Epithelial cell of proximal tubule (primary cell): ENCODE measurements at places on chromosomes 13 and 19. TPM values are rescaled to one million over a fixed set of nuclear protein-coding genes. Genes with fewer than 3 reads are reported as not detected.

DNA sequence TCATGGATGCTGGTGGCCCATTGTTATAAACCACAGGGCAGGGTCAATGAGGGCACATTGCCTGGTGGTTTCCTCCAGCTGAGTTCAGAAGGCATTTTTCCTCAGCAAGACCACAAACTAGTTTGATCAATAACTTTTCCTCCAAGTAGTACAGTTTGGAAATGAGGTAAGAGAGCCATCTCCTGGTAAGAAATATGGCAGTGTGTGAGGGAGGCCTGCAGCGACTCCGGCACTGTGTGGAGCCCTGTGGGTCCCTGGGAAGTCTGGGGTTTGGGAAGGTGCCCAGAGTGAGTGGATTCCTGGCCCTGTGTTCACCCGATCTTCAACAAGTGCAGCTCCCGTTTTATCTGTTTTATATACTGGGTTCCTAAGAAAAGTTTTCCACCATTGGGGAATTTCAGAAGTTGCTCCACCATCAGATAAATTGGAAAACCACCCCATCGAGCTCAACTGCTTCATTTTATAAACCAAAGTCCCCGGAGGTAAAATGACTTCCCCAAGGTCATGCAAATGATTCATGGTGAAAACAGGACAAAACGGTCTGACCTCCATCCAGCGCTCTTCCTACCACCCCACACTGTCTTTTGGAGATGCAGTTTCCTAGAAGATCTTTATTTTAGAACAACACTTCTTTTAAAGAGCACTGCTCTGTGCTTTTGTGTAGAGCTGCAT, 148.4 kb downstream of the KATNAL1 start:
- DNase-seq = peak; percentile 48

- DNase-seq = no peak
These were observed 71.3 kb downstream of the DPF1 start for GRCh38 chr19:38152461-38153379.

- no peak for DNase-seq
These were observed 430.2 kb downstream of the KCTD12 start for GRCh38 chr13:76455960-76456359.

DNA sequence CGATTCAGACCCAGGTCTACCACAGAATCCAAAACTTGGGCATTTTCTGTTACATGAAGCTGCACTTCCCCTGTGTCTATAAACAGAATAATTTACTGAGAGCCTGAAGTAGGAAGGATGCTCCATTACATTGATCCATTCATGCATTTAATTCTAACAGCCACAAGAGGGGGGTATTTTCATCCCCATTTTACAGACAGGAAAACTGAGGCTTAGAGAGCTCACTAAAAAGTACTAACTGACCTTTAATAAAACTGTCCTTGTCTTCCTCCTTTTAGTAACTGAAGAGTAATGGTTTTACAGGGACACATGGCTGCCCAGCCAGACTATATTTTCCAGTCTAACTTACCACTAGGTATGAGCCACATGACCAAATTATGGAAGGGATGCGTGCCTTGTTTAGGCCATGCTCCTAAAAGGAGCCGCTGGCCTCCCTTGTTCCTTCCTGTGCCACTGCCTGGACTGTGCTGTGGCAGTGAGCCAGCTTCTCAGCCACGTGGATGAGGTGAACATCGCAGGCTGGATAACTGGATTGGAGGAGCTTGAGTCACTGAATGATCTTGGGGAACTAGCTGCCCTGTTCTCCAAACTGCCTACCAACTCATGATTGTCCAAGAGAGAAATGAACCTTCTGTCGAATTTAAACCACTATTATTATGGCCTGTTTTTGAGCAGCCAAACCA, 108.3 kb downstream of the DOCK9 start:
- peak; percentile 20 for DNase-seq

DNA sequence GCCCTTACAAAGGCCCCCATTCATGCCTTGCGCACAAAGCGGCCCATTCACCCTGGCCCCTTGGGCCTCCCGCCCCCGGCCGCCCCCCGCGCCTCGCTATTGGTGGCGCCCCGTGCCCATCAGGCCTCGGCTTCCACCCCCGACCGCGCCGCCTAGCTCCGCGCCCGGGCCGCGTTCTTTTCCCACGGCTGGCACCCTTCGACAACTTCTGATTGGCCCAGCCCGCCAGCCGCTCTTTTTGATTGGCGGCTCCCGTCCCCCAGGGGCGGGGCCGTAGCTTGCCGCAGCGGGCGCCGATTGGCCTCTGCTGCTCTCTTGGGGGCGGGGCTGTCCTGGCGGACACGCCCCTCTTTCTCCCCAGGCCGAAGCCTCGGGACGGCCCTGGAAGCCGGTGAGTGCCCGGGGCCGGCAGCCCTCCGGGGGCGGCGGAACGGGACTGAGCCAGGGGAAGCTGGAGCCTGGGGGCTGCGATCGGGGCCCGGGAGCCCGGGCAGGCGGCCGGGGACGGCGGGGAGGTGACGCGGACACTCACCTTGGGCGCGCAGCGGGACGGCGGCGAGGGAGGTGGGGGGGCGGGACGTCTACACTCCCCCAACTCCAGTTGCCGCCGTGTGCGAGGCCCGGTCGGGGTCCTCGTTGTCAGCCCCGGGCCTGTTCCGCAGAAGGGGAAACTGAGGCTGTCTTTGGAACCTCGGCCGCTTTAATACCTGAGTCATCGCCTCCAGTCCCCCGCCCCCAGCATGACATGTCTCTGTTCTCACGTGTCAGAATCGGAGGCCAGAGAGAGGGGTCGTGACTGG, at the start of gene MYH14:
Gene MYH14 (plus strand): TSS at position 342 of the 800 bp plus-strand sequence. CDS start 6,744 bp downstream, outside the sequence.
- no peak for DNase-seq

DNA sequence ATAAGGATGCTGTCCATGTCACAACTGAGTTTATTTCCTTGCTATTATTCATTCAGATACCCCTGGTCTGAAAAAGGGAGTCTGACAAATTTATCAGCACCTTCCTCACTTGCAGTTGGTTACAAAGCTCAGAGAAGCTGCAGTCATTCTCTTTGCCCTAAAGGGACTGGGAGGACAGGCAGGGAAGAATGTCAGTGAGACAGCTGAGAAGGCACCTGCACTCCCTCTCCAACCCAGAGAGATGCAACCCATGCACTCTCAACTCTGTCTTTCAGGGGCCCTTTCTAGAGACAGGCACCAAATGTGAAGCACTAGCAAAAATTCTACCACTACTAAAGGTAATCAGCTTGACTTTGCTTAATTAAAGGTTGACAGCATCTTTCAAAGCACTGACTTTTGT, 83.3 kb downstream of the CRYL1 start:
- no peak for DNase-seq

GRCh38 chr19:48479686-48480085, 10.5 kb downstream of the CYTH2 start:
- DNase-seq = no peak

GRCh38 chr13:110280231-110280813, 26.6 kb downstream of the COL4A1 start:
- no peak for DNase-seq

- DNase-seq = no peak
These were observed 556 bp downstream of the CACTIN start for GRCh38 chr19:3625996-3626472.

- no peak for DNase-seq
These were observed 62.4 kb upstream of the ADGRE5 start for GRCh38 chr19:14318873-14319272.

- no peak for DNase-seq
These were observed 151.3 kb downstream of the LMO7 start for GRCh38 chr13:75787249-75787928.

DNA sequence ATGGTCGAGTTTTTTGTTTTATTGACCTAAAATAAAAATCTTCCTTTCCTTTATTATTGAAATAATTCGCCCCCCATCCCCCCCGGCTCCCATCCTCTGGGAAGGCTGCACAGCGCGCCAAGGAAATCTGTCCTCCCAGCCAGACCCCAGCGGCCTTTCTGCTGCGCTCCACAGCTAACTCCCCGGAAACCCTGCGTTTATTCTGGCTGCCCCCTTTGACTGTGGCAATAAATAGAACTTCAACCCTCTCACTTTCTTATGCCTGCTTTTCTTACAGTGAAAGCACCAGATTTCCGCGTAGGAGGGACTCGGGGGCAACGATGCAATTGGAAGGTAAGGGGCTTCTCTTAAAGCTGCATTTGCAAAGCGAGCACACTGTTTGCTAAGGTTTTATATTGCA, 9.7 kb upstream of the C19orf12 start:
- no peak for DNase-seq

GRCh38 chr13:112711528-112712265, 21.9 kb downstream of the ATP11A start:
- peak; percentile 95 for DNase-seq

GRCh38 chr13:99103536-99103935, 97.1 kb upstream of the UBAC2 start:
- DNase-seq = no peak

DNA sequence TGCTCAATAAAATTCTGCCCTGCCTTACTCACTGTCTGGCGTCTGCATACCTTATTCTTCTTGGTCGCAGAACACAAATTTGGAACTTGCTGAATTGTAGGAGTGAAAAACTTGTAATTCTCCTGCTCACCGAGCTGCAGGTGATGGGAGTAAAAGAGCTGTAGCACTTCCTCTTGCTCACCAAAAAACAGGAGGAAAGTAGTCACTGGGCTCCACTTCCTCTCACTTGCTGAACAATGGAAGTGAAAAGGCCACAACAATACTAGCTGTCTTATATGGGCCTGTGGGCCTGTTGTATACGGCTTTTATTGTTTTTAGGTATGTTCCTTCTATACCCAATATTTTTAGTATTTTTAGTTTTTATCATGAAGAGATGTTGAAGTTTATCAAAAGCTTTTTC, 978.7 kb downstream of the SLITRK5 start:
- no peak for DNase-seq

DNA sequence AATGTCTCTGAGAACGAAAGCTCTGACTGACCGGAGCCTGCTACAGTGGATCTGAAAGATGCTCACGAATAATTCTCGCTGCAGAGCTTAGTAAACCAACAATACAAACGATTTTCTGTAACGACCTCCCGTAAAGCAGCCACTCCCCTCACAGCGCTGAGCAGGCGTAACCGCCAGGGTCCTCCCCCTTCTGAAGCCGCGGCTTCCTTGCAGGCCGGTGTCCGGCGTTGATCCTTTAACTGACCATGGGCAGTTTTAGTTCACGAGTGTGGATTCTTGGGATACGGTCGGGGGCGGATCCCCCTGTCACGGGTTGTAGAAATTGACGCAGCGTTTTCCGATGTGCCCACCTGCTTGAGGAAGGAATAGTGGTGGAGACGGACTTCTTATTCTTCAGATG, 75.9 kb downstream of the ATP11A start:
- no peak for DNase-seq

- DNase-seq = no peak
These were observed 63.8 kb downstream of the VWA8 start for GRCh38 chr13:41897126-41897525.

DNA sequence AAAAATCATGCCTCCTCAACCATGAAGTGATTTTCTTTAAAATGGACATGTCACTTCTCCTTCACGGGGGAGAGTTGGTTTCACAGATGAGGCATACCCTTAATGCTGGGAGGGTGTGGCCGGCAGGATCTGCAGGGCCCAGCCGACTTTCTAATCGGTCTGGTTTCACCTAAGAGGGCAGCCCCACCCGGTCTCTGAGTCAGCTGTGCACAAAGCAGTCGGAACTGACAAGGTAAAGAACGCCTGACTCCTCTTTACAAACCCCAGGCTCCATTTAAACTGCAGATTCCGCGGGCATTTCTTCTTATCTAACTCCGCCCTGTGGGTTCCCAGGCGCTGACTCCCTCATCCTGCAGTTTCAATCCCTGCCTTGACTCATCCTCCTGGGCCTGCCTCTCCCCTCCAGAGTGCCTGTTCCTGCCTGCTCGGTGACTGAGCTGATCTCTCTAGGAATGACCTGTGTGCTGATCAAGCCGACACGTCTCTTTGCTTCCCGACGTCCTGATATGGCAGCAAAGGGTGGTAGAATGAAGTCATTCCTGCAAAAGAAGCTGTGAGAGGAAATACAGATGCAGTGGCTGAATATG, 63.4 kb downstream of the EFNB2 start:
- DNase-seq = peak; percentile 45

DNA sequence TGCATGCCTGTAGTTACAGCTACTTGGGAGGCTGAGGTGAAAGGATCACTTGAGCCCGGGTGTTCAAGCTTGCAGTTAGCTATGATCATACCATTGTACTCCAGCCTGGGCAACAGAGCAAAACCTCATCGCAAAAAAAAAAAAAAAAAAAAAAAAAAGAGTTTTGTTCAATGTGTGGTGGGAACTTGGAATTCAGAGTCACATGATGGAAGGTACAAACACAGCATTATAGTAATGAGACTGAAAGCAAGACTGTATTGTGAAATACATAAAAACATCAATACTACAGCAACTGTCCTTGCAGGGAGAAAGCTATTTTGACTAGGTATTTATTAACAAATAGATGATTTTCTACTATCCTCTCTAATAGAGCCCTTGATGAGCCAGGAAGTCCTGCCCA, 393.2 kb downstream of the DLEU7 start:
- peak; percentile 88 for DNase-seq

GRCh38 chr19:42443944-42444398, 1.2 kb upstream of the CXCL17 start:
- DNase-seq = no peak

GRCh38 chr13:101576455-101576854, 124.0 kb downstream of the ITGBL1 start:
- no peak for DNase-seq

- no peak for DNase-seq
These were observed 789.8 kb downstream of the SLITRK6 start for GRCh38 chr13:85009447-85009846.

- no peak for DNase-seq
These were observed 6.3 kb upstream of the DOCK9 start for GRCh38 chr13:98984118-98984517.

- DNase-seq = no peak
These were observed 151.7 kb downstream of the DLEU7 start for GRCh38 chr13:50691681-50692263.

- no peak for DNase-seq
These were observed 1.0 kb upstream of the UBE2M start for GRCh38 chr19:58559275-58560006.

GRCh38 chr13:65882810-65883209, 1347.3 kb downstream of the PCDH9 start:
- no peak for DNase-seq

DNA sequence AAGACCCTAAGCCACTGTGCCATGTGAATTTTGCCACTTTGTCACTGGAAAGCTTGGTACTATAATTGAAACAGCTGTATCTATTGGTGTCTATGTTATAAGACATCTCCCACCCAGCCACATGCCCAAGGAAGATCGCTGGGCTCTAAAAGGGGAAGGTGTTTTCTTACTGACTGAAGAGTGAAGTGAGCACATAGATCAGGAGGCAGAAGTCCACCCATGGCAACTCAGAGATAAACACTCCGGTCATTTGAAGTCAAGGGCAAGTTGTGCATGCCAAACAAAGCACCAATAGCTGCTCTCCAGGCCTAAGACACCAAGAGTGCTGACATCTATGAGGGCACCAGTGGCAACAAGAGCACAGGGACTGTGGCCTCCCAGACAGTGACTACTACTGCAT, 153.8 kb downstream of the KCTD12 start:
- DNase-seq = no peak

The DCLK1 gene
- 1.2 and 2.2 TPM in 2 replicates for total RNA-seq

The SHISA2 gene
- total RNA-seq = 159 and 170 TPM in 2 replicates

The SCGB2B2 gene
- not detected in 2 replicates for total RNA-seq

The OVOL3 gene
- total RNA-seq = not detected in 2 replicates

The NOVA2 gene
- not detected in 2 replicates for total RNA-seq

The ACP7 gene
- total RNA-seq = 0.22 and 0.23 TPM in 2 replicates

The HIF3A gene
- 0.23 TPM in 1 of 2 replicates, not detected in the other for total RNA-seq

The PRKCSH gene
- total RNA-seq = 184 and 243 TPM in 2 replicates

The PPFIA3 gene
- 1.7 and 3.3 TPM in 2 replicates for total RNA-seq

The GPR12 gene
- total RNA-seq = not detected in 2 replicates

The LIM2 gene
- not detected in 2 replicates for total RNA-seq

The GJB6 gene
- total RNA-seq = 0.29 TPM in 1 of 2 replicates, not detected in the other

The MARCHF2 gene
- total RNA-seq = 48.8 and 58.9 TPM in 2 replicates

The COX6B2 gene
- 0.23 TPM in 1 of 2 replicates, not detected in the other for total RNA-seq

The PCSK4 gene
- total RNA-seq = 1.4 and 2.5 TPM in 2 replicates

The SGCG gene
- total RNA-seq = not detected in 2 replicates

The DAND5 gene
- 0.06 and 0.07 TPM in 2 replicates for total RNA-seq

The MUC16 gene
- total RNA-seq = under 0.01 and 0.14 TPM in 2 replicates
